ENCODE measurements at places on chromosomes 12 and 14. TPM values are rescaled to one million over a fixed set of nuclear protein-coding genes. Genes with fewer than 3 reads are reported as not detected.
A peak's percentile ranks its signal among the peaks of the same experiment; 100 is the strongest.

DNA sequence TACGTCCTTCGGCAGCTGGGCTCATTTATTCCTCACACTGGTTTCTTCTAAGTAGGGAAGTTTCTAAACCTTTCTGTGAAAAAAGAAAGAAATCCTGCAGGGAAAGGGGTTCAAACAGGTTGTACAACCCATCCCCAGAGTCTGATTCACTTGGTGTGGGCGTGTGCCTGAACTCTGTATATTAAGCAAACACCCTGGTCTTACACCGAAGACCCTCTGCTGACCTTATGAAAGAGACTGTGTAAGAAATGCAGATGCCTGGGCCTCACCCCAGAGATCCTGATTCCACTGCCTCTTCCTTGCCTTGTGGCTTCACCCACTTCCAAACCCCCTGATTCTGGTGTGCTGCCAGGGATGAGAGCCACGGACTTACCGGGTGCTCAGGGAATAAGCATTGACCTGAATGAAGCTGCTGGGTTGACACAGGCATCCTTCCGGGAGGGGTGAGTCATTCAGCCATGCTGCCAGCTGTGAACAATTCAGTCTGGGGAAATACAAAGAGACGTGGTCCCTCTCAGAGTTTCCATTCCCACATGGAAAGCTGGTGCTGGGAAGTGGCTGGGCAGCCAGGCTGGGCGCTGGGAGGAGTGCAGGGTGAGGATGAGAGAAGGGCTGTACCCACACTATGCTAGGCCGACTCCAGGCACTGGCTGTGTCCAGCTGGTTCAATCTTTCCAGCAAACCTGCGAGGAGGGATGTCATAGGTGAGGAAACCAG is 26.5 kb upstream of the ACTN1 start:
- peak; percentile 98 for DNase-seq

Gene ALDH6A1
- total RNA-seq, result 9.8 TPM

- no peak for DNase-seq
Observed at GRCh38 chr12:32947206-32948067, 50.9 kb upstream of the PKP2 start.

Gene CLEC4D
- total RNA-seq, result not detected

Gene CIROP
- not detected for total RNA-seq
